ENCODE measurements at places on chromosomes 6 and 20.

DNA sequence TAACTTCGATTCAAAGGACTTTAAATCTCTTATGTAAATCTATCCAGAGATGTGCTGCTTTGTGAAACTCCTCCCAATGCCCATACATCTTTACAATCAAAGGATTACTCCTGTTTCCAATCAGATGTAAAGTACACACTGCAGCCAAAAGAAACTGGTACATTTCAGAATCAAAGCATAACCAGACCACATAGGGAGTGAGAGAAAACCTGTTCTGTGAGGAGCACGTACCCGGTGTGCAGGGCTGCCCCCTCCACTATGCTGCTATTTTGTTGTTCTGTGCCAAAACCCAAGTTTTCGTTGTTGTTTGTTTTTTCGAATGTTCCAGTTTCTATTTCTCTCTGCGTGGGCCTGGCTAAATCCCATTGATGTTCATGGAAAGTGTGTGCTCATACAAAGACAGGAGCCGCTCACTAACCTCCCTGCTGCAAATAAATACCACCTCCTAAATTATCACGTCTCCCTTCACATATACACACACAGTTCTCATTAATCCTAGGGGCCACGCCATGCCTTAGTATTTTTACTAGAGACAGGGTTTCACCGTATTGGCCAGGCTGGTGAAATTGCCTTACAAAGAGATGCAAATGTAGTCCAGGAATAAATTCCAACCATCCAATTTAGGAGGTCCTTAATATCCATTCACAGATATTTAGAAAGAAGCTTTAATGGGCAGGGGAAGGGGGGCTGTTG, 52.9 kb downstream of the ATP9A start:
- no peak for DNase-seq

GRCh38 chr20:58515233-58516212, at the start of gene APCDD1L:
Gene APCDD1L, minus strand, starts transcription at chr20:58515399. Its CDS starts 692 bp downstream, at chr20:58514707.
- DNase-seq: no peak

GRCh38 chr6:109372130-109372529, 10.1 kb downstream of the CD164 start:
- DNase-seq: no peak

DNA sequence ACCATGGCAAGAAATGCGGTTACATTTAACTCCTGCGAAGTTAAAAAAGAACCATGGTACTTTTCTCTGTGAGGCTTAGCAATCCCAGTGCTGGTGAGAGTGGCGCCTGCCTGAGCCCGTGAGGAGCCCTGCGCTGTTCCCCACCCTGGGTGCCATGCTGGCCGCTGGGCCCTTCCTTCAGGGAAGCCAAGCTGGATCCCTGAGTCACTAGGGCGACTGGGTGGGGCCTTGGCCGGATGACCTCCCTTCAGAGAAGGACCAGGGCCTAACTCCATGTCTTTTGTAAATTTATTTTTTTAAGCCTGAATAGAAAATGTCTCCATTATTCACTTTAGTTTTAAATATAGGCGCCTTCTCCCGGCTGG, 209.1 kb downstream of the ERMARD start:
- DNase-seq: no peak

GRCh38 chr6:117992856-117993255, 85.8 kb downstream of the SLC35F1 start:
- DNase-seq: no peak

- DNase-seq: no peak
Observed at GRCh38 chr6:158548418-158549161, 11.3 kb upstream of the TMEM181 start.

DNA sequence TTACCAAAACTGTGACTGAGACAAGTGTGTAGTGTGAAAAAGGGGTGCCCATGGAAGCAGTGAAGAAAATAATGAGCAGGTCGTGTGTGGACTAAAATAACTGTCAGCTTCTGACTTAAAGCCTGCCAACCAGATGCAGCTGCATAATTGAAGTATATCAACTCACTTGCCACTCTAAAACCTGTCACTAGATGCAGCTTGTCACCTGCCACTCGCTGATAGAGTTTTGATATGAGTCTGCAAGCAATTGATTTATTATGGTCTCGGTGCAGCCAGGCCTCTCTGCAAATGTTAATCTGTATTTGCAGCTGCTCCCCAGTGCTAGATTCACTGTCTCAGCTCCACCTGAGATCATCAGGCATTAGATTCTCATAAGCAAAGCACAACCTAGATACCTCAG, 1090.0 kb upstream of the EYS start:
- DNase-seq: no peak

DNA sequence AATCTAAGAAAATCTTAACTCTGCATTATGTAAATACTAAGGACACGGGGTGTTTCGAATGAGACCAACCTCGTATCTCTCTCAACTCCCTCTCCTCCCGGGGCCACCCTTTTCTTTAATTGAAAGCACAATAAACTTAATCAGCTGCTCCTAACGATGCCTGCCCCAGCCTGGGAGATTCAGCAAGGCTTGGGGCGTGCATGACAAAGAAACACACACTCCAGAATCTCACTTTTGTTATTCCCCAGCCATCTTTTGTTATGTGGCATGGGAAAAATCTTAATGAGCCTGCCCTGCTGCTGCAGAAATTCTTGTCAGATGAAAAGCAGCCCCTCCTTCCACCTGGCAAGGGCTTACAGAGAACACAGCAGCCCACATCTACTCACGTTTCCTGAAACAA, 117.4 kb downstream of the TTLL2 start:
- DNase-seq: no peak

DNA sequence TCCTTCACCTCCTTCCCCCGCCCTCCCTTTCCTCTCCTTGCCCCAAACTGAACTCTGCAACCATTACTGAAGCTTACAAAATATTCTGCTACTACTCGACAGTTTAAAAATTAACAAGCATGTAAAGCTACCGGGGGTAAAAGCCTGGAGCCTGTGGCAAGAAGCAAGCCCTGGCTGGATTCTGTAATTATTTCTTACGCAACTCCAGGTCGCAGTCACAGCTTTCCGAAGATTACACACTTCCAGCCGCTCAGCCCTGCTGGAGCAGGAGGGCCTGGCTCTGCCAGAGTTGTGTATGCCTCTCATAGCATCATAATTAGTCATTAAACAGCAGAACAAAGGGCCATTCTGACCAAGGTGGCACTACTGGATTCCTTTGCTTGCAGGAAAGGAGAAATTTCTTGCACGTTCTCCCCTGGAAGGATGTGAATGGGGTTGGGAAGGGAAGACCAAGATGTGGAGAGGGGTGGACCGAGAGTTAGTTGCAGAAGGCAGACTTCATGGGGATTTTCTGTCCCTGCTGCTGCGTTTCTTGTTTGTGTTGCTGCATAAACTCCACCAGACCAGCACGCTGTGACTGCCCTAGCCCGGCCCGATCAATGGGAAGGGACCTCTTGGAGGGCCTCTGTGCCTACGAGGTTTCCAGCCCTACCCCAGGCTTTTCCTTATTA, 23.6 kb downstream of the FOXQ1 start:
- DNase-seq: no peak

DNA sequence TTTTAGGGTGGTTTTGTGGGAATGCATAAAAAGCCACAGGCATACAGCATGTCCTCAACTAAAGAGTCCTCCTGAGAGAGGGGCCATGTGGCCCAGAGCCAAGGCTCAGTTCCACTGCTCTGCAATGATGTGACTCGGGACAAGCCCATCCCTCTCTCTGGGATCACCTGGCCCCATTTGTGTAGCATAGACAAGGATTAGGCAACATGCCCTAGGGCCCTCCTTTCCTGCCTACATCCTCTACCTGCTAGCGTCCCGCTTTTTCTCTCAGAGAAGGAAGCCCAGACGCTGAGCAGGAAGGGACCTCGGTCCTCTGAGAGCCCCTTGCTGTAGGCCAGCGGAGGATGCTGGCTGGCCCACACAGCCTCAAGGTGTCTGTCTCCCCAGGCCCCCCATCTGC, 8.8 kb downstream of the TGM2 start:
- DNase-seq: no peak

DNA sequence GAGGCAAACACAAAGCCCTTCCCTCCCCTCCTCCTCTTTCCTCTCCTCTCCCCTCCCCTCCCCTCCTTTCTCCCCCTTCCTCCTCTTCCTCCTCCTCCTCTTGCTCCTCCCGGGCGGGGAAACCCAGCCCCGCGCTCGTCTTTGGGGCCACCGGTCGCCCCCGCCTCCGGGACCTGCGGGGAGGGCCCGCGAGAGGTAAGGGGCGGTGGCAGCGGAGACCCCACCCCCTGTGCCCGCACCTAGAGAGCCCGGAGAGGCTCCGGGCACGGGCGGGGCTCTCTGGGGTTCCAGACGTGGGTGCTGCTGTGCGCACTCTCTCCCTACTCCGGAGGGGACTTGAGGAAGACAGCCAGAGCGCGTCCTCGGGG, at the start of gene RIN2:
RIN2 (plus strand) TSS at position 126 of the 368 bp plus-strand sequence. CDS start 131,344 bp downstream, outside the sequence.
- DNase-seq: no peak

DNA sequence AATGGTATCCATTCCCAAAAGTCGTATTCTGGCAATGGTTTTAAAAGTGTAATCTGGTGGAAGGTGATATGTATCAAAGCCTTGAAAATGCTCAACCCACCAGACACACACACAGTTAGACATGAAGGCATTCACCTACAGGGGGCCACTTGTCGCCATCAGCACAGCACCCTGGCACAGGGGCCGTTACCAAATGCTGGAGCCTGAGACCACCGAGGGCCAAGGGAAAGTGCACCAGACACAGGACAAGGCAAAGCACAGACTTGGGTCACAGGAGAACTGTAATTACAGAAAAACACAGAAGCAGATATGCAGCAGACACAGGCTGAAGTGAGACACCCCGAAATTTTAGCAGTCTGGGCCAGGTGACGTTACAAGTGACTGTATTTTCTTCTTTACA, 9.3 kb downstream of the TAF4 start:
- DNase-seq: no peak

DNA sequence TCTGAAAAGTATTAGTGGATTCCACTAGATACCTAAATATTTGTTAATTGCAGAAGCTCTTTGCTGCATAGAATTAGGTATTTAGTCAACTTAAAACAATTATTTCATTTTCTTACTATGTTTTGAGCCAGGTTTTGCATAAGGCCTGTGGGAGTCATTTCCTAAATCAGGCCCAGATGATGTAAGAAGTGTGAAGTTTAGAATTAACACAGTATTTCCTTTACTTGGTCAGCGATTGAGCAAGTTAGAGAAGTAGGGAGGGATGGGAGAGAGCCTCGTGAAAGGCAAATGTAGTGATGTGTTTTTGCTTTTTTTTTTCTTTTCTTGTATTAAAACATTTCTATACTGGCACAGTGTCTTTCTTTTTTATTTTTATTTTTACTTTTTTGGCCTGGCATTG, 711.1 kb downstream of the HDGFL1 start:
- no peak for DNase-seq

GRCh38 chr6:89198235-89198634, 18.9 kb downstream of the GABRR1 start:
- DNase-seq: no peak

GRCh38 chr6:131210469-131210868, 75.2 kb downstream of the AKAP7 start:
- DNase-seq: no peak

DNA sequence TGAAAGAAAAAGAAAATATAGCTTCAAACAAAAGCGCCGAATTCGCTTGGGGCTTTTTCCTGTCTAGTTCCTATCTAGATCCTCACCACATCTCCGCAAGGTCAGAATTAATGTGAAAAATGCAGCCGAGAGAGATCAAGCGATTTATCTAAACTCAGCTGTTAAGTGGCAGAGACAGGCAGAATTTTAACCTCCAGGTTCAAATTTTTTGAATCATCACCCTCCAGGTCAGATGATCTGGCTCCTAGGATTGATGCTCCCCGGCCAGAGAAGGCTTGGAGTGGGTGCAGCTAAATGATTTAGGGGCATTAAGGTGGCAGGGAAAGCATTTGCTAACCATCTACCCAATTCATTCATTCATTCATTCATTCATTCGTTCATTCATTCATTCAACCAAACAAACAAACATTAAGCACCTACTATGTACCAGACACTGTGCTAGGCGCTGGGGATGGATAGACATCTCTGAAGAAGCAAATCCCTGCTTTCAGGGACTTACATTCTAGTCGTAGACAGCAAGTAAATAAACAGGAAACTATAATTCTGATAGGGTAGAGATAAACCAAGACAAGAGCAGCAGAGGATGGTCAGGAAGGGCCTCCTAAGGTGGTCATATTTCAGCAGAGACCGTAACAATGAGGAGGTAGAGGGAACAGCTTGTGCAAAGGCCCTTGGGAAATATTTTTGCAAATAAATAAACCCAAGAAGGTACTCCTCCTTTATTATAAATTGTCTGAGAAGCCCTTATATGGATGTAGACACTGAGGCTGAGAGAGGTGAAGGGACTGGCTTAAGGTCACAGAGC, 672 bp upstream of the UBE2V1 start:
- no peak for DNase-seq

Measured in stimulated activated effector memory CD8-positive, alpha-beta T cell treated with anti-CD3 and anti-CD28 coated beads, Interleukin-12 subunit alpha, Interleukin-12 subunit beta, amount 100 ng/mL, for 72 hours (primary cell).